ENCODE measurements at places on chromosomes 13 and 19. TPM values are rescaled to one million over a fixed set of nuclear protein-coding genes. Genes with fewer than 3 reads are reported as not detected.

GRCh38 chr13:52130641-52131040 is 1.8 kb upstream of the NEK5 start:
- DNase-seq, result no peak

DNA sequence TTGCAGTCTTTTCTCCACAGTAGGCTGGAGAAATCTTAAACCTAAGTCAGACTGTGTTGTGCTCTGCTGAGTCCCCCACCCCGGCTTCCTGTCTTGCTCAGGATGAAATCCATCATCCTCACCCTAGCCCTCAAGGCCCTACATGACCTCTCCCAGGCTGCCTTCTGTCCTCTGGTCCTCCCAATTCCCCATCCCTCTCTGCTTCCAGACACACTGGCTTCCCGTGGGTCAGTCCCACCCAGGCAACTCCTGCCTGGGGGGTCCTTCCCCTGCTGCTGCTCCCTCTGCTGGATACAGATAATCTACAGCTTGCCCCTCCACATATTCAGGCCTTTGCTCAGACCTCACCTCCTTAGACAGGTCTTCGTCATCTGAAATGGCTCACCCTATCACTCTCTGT is 18.4 kb upstream of the CBY2 start:
- no peak for DNase-seq

The LRRC25 gene
- total RNA-seq, result 0.53 TPM

DNA sequence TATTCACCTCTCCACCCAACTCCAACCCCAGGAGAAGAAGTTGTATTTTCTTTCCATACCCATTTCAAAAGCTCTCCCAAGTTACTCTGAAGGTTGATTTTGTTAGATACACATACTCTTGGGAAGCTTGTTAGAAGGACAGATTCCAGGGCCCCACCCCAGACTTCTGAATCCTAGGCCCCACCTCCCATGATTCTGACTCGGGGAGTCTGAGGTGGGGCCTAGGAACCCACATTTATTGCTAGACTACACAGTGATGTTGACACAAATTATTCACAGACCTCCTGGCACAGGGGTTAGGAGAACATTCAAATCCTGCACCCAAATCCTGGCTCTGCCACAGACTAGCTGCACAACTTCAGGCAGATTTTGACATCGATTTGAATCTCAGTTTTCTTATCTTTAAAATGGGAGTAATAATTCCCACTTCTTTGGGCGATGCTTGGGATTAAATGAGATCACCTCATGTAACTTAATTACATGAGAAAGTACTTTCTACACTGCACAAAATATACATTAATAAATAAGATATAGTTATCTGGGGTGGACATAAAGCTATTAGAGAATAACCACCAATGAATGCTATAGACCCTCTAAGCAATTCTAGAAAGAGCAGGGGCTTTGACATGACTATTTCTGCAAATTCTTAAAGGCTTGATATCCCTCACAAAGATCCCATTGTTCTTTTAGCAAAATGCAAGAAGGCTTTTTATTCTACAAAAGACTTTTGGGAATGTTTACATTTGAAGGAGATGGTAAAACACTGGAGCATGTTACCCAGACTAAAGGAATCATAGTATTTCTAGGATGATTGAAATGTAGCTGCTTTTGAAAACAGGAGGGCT is 18.0 kb downstream of the MBNL2 start:
- no peak for DNase-seq

DNA sequence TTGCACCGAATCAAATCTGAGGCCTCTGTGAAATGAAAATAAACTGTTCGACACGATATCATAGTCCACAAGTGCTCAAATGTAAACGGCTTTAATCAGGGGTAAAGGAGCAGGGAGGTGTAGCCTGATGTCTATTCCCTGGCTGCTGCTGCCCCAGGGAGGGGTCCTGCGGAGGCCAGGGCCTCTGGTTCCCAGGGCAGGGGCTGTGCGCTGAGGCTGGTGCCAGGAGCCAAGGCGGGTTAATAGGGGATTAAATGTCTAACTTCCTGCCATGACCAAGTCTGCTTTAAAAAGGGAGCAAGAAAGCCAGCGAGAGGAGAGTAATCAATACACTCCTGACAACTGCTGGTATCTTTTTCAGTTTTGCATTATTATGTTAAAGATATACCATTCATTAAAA is 59.4 kb downstream of the ZNF536 start:
- DNase-seq, result no peak

The ATXN8OS gene
- not detected for total RNA-seq

- no peak for DNase-seq
These were observed 330.4 kb upstream of the NBEA start for GRCh38 chr13:34611671-34612070.

DNA sequence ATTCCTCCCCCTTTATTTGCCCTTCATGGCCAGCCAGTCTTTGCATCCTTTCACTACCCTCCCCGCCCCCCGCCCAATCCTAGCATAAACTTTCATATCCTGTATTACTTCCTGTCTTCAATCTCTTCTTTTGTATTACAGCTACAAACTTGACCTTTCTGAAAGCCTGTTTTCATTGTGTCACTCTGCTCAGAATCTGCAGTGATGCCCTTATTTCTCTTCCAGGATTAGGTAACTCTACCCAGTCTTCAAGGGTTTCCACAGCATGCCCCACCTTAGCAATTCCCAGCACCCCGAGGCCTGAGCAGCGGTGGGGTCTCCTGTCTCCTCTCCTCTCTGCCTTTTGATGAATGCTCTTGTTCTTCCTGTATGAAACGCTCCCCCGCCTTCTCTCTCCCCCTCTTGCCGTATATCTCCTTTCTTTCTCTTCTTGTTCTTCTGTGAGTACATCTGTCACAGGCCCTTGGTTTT is 145.6 kb downstream of the SHISA2 start:
- DNase-seq, result no peak

DNA sequence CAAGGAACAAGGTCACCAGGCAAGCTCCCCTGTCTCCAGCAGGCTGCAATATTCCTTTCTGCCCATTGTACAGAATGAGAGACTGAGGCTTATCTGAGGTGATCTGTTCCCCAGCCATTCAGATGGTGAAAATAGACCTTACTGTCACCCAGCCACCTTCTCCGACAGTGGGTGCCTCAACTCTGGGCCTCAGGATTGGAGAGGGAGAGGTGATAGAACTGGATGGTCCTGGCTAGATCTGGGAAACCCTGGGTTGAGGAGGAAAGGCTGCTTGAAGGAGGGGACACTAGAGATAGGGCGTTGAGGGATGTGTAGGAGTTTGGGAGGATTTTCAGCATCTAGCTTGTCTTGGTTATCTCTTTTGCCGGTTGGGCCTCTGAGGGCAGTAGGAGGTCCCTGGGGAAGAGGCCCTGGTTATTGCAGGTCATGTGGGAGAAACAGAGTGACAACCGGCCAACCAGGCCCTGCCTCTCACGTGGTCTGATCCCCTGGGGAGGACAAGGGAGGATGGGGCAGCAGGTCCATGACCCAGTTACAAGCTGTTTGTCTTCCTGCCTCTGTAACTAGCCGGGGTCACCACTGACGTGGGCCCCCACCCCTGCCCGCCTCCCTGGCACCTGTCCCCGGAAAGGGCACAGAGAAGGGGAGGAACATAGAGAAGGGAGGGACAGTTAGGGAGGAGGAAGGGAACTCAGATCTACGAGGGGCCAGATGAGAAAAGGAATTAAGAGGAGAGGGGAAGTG is 8.2 kb downstream of the NFIC start:
- DNase-seq, result no peak

DNA sequence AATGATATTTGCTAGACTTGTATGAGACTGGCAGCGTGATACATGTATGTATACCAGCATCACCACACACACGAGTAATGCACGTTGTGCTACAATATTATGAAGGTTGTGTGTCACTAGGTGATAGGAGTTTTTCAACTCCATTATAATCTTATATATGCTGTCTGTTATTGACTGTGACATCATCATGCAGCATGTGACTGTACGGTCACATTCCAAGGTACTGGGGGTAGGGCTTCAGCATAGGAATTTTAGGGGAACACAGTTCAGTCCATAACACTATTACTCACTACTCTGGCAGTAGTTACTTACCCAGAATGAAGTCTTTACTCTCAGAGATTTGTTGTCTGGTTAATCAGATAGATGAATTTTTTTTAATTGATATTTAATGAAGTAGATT is 91.1 kb downstream of the CDK8 start:
- DNase-seq, result no peak

All from activated CD8-positive, alpha-beta T cell treated with anti-CD3 and anti-CD28 coated beads, Interleukin-2, amount 10 ng/mL, durations not matched to agents 7 days and 5 days (primary cell).